ENCODE measurements at places on chromosomes 13 and 19.

DNA sequence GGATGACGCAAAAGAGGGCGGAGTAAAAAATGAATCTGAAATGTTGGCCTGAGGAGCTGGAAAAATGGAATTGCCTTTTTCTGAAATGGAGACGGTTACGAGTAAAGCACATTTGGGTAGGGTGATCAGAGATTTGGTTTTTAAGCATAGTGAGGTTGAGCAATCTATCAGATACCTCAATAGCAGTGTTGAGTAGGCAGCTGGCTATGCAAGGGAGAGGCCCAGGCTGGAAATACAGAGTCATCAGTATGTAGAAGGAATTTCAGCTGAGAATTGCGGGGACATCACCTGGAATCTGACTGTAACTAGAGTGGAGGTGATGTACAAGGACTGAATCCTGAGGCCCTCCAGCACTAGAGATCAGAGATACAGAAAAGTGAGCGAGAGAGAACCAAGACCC is 224.8 kb downstream of the LMO7 start:
- no peak for DNase-seq

DNA sequence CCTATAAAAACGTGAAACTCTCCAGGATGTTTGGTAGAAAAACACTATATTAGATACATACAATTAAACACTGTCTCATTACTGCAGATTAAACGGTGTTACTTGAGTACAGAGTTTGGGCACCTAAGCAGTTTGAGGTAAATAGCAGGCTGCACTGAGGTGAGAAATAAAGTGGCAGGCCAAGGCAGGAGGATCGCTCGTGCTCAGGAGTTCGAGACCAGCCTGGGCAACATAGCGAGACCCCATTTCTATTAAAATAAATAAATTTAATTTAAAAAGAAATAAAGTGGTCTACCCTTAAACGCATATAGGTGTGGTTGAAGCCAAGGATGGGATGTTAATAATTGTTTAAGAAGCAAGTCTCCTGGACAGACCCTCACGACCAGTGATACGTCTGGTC is 1.2 kb downstream of the PSPC1 start:
- no peak for DNase-seq

GRCh38 chr13:29402166-29402636 is 193.3 kb downstream of the SLC7A1 start:
- no peak for DNase-seq

GRCh38 chr13:103031332-103031873 is 34.8 kb downstream of the SLC10A2 start:
- DNase-seq = no peak

- peak; percentile 51 for DNase-seq
Observed at GRCh38 chr19:35347171-35347929, at the start of gene FFAR1. Gene FFAR1, plus strand, starts transcription at chr19:35347902. Its CDS starts 3,650 bp downstream, at chr19:35351552.

DNA sequence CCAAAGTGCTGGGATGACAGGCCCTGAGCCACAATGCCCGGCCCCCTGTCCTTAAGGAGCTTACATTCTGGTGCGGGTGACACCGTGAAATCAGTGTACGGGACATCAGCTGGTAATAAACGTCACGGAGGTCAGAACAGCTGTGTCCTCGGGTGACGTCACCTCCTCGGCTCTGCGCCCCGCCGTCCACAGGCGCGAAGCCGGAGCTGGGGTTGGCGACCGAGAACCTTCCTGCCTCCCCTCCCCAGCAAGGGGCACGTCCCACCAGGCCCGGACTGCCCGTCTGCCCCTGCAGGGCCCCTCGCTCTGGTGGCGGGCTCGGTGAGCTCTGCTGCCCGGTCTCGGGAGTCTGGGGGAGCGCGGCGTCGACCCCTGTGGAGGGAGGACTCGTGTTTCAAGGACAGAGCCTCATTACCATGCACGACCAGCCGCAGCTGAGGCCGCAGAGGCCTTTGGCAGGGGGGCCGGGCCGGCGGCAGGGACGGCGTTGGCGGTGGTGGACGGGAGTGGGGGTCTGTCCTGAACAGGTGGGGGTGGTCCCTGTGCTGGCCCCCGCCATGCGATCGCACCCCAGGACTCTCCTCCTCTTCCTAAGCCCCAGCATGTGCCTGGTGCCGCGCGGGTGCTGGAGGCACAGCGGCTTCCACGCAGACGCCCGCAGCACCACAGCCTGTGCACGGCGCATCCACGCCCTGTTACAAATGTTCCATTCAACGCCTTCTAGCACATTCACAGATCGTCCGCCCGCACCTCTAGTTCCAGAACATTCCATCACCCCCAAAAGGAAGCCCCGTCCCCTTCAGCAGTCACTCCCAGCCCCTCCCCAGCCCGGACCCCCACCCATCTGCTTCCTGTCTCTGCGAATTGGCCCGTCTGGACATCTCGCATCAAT is 5.4 kb downstream of the LINGO3 start:
- DNase-seq = no peak

- DNase-seq = no peak
Observed at GRCh38 chr19:13619203-13619632, 112.9 kb upstream of the CACNA1A start.

DNA sequence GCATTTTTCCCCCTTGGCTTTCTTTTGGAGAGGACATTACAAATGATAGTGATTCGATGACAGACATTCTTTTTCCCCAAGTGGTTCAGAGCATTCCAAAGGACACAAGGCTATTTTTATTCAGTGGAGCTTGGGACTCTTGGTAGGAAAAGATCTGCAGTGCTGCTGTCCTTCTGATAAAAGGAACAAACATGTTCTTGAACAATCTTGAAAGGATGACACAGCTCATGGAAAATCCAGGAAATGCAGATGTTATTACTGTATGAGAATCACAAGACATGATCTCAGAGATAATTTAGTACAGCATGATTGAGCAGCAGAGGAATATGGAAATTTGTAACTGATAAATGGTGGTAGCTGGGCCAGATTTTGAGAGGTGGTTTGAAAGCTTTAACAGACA is 96.2 kb upstream of the RFC3 start:
- DNase-seq = no peak

DNA sequence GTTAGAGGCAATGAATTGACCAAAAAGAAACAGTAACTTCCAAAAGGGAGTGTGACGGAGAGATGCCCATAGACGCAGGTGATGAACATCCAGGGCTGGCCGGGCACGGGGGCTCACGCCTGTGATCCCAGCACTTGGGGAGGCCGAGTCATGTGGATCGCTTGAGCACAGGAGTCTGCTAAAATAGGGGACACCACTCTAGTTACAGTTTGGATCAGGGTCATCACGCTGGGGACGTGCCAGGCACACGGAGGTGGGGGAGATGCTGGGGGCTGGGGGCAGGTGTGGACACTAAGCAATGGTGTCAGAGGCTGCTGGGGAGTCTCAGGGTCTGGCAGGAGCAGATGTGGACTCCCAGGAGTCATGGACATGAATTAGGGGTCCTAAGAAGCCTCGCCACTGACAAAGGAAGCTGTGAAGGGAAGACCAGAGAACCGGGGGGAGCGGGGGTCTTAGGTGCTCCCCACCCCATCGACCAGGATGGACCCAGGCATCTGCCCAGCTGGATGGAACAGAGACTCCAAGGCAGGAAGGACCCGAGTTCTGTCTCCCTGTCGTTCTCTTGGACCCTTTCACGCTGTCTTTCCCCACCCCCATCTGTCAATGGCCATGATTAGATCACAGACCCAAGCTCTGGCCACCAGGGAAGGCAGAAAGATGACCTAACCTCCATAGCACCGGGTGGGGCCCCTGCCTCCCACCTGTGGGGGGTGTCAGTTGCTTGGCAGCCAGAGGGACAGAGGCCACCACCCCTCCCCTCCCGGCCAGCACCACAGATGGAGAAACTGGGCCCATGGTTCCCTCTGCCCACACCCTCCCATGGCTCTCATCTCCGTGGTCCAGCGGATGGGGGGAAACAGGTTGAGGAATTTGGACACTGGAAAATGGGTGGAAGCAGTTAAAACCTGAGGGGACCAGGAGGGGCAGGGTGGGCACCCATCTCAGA is 19.6 kb downstream of the CCDC8 start:
- DNase-seq = no peak

- DNase-seq = no peak
Observed at GRCh38 chr19:14683439-14683838, 6.4 kb upstream of the ZNF333 start.

DNA sequence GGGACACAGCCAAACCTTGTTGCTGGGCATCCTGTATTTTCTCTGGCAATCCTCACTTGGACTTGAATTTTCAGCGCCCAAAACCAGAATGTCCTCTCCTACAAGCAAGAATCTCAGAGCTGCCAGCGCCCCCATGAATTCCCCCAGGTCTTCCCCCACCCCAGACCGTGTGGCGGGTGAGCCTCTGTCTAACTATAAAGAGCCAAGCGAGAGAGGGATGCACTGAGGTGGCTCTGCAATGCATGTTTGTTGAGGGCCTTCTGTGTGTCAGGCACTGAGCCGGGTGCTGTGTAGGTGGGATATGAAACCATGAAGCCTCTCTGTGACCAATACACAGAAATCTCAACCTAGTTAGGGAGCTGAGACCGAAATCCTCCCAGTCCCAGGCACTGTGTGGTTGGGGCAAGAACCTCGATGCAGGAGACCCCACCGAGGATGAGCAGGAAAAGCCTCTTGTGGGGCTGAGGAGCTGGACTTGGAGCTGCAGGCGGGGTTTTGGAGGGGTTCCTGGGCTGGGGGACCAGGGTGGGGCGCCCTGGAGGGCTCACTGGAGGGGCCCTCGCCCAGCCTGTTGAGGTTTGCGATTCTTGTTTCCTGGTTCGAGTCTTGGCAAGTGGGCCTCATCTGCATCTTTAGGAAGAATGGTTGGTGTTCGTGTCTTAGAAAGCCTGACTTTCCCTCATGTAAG is 12.4 kb upstream of the PROZ start:
- DNase-seq = no peak

DNA sequence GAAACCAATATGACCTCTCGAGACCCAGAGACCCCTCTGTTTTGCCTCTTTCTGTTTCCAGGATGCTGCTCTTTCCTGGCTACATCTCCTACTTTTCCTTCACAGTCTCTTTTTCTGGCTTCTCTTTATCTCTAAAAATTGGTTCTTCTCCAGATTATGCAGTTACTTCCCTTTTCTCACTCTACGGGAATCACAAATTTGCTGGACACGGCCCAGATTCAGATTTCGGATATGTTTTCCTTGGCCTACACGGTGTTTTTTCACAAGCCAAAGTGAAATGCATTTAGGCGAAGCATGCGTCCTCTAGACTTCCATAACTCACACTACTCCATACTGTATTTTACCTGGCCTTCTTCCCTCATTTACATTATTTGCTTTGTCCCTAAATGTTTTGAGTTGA is 214.7 kb upstream of the MIR17HG start:
- no peak for DNase-seq

DNA sequence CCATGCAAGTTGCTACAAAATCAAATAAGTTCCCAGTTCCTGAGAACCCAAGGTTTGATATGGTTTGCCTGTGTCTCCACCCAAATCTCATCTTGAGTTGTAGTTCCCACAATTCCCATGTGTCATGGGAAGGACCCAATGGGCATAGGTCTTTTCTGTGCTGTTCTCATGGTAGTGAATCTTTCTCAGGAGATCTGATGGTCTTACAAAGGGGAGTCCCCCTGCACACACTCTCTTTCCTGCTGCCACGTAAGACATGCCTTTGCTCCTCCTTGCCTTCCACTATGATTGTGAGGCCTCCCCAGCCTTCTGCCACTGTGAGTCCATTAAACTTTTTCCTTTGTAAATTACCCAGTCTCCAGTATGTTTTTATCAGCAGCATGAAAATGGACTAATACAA is 28.5 kb upstream of the TSHZ3 start:
- no peak for DNase-seq

- DNase-seq = no peak
Observed at GRCh38 chr13:102830646-102831045, 15.2 kb upstream of the ERCC5 start.

DNA sequence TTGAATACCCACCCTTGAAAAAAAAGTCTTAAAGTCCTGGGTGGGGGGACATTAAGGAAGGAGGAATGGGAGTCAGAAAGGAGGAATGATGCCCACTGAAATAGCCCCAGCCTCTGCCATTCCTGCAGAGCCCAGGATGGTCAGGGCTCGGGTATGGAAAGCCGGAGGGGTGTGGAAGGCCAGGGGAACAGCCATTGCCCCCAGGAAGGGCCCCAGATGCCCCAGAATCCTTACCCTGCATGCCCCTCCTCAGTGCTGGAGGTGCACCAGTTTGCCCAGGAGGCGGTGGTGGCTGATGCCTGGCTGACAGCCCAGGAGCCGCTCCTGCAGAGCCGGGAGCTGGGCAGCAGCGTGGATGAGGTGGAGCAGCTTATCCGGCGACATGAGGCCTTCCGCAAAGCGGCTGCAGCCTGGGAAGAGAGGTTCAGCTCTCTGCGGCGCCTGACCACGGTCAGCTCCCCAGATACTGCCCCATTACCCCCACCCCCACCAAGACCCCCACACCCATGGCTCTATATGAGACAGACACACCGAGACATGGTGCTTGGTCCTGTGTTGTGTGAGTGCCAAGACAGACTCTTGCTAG is 10.7 kb upstream of the SHKBP1 start:
- no peak for DNase-seq

- DNase-seq = no peak
Observed at GRCh38 chr13:31499274-31499673, 240.1 kb upstream of the RXFP2 start.

DNA sequence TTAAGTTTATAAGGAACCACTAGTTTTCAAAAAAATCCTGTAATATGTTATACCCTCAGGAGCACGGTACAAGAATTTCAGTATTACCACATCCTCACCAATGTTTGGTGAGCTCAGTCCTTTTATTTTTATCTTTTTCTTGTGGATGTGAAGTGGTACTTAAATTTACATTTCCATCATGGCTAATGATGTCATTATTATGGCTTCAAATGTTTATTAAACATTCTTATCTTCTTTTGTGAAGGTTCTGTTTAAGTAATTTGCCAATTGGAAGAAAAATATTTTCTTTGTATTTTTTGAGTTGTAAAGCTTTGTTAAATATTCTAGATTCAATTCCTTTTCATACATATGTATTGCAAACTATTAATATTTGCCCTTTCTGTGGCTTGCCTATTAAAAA is 291.0 kb downstream of the ENOX1 start:
- no peak for DNase-seq

DNA sequence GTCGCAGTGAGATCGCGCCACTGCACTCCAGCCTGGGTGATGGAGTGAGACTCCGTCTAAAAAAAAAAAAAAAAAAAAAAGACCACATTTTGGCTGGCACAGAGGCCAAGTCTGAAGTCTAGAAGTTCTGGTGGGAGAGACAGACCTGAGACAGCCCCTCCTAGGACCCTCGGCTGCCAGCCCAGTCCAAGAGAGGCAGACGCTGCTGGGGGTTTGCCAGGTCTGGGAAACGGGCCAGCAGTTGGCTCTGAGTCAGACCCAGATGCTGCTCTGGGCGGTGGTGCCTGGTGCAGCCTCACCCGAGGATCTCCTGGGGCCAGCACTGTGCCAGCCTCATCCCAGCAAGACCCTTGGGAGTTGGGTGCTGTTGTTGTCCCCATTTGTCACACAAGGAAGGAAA is 5.8 kb downstream of the FCHO1 start:
- no peak for DNase-seq

GRCh38 chr13:109919715-109920375 is 133.5 kb upstream of the IRS2 start:
- no peak for DNase-seq

- DNase-seq = peak; percentile 21
Observed at GRCh38 chr19:19410553-19411550, 5.4 kb downstream of the GATAD2A start.

GRCh38 chr19:18379803-18380747 is 5.9 kb upstream of the GDF15 start:
- DNase-seq = no peak

- no peak for DNase-seq
Observed at GRCh38 chr19:33508941-33509614, 12.5 kb downstream of the PEPD start.
